ENCODE measurements at places on chromosomes 1 and 21.

DNA sequence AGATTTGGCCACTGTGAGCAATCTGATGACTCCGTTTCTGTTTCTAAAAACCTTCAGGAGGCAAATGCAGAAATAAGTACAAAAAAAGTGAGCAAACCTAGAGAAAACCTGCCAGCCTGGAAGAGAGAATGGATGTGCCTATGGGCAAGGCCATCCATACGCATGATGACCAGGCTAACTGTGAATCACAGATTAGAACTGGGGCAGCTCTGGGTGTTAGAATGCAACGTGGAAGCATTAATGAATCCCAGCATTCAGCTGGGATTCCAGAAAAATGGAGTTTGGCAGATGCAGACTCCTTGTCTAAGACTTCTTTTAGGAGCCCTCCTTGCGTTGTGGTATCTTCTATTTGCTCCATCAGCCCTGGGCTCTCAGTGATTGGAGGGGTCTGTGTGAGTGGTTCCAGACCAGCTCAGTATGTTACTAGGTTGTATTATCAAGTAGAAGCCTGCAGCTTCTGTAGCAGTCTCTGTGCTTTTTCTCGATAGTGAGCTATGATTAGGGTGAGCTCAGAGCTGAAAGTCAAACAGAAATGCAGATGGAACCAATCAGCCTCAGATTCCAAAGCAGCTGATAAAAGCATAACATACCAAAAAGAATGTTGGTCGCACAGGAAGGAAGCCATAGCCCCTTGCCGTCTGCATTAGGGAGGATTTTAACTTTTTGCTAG is 154.0 kb downstream of the PSMG1 start:
- DNase-seq: no peak

GRCh38 chr1:201466492-201466891 is 2.5 kb downstream of the PHLDA3 start:
- DNase-seq: no peak

DNA sequence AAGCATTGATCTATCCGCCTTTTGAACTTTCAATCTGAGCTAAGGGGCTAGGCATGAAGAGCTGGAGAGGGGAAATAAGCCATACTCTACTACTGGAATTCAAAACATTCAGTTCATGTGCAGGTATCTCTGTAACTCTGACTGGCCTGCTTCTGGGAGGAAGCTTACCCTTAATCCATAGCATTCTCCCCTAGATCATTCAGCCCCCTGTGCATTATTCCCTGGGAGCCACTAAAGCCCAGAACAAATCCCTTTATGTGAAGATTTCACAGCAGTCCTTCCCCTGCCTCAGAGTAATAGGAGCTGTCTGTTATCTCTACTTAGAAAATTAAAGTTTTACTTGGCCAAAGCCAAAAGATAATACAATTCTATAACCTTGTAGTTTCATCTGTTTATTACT is 300.7 kb downstream of the SEC16B start:
- DNase-seq: no peak

DNA sequence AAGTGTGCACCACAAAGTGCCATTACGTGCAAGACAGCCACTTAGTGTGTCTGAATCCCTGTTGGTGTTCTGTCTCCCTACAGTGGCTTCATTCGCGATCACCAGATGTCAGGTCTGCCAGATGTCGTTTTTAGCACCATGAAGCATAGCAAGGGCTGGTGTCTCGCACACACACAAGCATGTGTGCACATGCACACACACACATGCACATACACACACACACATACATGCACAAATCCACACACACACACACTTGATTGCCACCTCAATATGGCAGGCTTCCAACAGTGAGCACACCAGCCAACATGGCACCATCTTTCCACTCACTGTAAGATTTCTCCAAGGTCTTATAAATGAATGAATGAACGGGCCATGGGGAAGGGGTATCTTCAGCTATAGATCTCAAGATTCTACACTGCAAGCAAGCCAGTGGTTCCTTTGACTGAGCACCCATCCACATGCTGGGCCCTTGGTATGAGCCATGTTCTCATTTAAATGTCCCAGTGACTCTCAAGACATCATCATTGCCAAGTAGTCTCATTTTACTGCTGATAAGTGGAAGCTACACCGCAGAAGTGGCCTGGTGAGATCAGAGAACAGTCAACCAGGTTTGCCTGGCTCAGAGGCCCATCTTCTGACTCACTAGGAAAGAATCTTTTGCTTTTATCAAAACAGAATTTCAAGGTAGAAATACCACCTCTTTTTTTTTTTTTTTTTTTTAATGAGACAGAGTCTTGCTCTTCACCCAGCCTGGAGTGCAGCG is 84.9 kb downstream of the SIM2 start:
- DNase-seq: no peak

DNA sequence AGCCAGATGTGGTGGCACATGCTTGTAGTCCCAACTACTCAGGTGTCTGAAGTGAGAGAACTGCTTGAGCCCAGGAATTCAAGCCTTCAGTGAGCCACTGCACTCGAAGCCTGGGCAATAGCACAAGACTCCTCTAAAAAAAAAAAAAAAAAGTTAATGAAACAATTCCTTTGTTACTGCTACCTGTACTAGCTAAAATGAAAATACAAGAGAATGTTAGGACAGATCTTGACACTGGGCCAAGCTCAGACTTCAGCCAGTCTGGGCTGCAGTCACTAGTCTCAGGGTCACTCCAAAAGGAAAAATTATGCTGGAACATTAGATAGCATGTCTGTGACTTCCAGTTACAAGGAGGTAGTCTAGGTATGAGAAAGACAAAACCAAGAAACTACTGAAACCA is 56.5 kb downstream of the TRIM33 start:
- DNase-seq: no peak

DNA sequence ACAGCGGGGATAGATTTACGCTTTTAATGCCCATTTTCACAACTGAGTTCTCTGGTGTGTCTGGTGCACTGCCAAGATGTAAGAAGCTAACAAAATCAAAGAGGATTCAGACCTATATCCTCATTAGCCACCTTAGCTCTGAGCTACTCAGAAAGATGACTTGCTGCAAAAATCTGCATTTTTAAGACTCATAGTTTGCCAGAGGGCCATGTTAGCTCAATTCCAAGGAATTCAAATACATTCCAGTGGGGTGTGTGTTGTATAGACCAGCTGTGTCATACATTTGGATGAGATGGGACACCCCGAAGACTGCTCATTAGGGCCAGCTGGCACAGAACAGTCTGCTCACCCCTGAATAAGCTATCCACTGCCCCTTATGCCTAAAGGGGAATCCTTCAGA is 8.9 kb downstream of the DENND2D start:
- no peak for DNase-seq

- DNase-seq: no peak
Observed at GRCh38 chr1:87515781-87516180, 187.1 kb downstream of the LMO4 start.

GRCh38 chr1:228291906-228292608 is 84.2 kb downstream of the OBSCN start:
- no peak for DNase-seq

DNA sequence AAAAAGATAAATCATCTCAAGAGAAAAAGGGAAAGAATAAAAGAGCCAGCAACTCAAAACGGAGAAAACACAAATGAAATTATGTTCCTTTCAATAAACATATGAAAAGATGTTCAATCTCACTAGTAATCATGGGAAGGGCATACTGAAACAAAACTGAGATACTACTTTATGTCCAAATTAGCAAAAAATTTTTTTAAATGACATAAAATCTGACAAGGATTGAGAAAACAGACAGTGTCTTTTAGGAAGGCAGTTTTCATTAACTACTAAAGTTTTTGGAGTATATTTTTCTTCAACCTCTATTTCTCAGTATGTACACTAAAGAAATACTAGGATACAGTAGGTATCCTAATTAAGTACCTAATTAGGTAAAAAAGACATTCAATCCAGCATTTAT is 73.3 kb downstream of the ARID4B start:
- no peak for DNase-seq

DNA sequence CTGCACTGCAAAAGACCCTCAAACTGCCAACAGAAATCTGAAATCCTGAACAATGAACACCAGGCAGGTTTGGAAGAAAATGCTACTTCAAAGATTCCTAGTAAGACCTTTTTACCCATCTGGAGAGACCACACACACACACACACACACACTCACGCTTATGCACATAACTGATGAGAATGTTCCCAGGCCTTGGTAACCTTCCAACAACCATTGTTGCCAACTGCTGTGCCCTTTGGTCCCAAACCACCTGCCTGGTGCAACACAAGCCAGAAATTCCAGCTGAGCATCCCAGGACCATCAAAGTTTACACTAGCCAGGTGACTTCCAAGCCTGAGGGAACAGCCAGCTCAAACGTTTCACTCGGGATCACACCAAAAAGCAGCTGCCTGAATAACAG is 56.9 kb downstream of the SEC16B start:
- DNase-seq: no peak

GRCh38 chr1:50098591-50099021 is 10.1 kb upstream of the ELAVL4 start:
- no peak for DNase-seq

- DNase-seq: no peak
Observed at GRCh38 chr1:4526747-4527146, 127.7 kb upstream of the AJAP1 start.

DNA sequence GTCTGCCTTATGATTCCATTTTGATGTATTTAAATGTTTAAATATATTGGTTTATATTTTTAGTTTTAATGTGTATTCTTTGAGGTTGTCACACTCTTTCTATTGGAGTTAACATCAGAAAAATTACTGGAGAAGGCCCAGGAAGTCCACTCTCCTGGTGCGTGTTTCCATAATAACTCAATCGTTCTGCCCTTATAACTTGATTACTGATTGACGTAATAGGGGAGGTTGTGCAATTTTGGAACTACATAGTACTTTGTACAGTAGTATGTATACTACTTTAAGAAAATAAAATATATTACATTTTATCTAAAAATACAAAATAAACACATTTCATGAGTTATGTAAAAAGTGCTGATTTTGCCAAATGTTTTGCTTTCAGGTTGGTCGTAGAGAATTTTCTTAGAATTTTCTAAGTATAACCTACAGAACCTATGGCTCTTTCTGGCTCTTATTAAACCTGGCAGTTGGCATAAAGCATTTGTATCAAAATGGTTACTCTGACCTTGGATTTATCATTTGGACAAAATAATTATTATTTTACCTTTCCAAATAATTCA is 5.7 kb downstream of the PLA2G4A start:
- no peak for DNase-seq

DNA sequence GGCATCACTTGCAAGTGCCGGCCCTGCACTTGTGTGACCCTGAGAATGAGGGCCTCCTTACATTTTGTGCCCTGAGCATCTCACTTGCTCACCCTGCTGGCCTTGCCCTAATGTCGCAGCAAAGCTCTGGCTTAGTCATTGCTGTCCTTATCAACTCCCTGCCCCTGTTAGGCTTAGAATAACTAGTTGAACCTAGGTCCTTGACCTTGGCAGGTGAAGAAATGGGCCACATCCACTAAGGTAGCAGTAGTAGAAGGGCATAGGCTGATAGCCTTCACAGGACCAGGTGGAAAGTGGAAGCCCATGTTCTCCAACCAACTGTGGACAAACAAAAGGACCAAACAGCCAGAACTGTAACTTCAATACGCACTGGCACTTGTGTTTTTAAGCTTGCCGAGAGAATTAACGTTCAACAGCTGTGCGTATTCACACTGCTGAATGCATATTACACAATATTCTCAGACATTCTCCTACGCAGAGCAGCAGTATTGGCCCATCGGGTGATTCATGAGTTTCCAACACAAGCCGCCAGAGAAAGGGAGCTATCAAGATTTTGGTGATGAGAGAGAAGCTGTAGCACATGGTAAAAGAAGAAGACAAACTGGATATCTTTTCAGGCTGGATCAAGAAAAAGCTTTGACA is 27.7 kb upstream of the PTGFRN start:
- DNase-seq: no peak

- DNase-seq: no peak
Observed at GRCh38 chr1:14674030-14674429, 75.5 kb downstream of the KAZN start.

- no peak for DNase-seq
Observed at GRCh38 chr21:29640080-29640508, 299.7 kb downstream of the GRIK1 start.

DNA sequence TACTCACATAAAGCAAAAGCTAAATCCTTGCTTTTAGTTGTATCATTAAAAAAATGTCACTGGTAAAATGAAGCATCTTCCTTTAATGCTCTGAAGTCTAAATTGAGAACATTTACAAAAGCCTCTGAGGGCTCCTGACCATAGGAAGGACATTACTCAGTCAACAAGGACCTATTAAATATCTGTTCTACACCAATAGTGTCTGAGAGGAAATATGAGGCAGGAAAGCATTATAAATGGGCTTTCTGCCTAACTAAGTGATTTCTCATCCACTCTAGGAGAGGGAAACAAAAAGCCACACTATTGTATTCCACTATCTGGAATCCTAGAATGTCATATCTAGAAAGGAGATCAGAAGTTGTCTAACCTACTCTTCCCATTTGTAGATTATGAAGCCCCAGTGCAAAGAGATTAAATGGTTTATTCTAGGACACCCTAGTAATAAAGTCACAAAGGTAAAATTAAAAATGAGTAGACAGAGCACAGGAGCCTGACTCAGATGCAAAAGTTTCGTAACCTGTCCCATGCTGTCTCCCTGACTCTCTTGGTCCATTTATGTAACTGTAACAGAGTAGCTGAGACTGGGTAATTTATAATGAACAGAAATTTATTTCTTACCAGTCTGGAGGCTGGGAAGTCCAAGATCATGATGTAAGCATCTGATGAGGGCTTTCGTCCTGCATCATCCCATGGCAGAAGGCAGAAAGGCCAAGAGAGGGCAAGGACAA is 17.6 kb downstream of the RGS1 start:
- DNase-seq: no peak

DNA sequence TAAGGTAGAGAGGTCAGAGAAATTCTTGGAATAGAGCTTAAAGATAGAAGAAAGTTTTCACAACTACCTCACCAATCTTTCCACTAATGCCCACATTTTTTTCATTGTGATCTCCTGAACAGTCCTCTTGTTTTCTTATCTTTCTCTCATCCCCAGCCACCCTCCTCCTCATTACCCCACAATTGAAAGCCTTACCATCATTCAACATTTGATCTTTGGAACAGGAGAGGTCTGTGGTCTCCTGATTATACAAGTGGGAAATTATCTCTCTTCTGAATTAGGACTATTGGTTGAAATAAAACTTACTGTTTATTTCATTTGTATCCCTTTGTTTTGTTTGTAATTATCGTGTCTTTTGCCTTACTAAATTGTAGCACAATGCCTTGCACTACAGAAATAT is 29.6 kb downstream of the DNAH14 start:
- DNase-seq: no peak

GRCh38 chr1:206655471-206655882 is 20.1 kb downstream of the DYRK3 start:
- DNase-seq: no peak

GRCh38 chr1:100953960-100954730 is 58.3 kb downstream of the SLC30A7 start:
- no peak for DNase-seq

- DNase-seq: no peak
Observed at GRCh38 chr1:34696230-34696629, 58.6 kb upstream of the GJB5 start.

GRCh38 chr1:113675302-113675701 is 84.0 kb downstream of the PHTF1 start:
- no peak for DNase-seq

GRCh38 chr1:36771240-36771639 is 263.1 kb downstream of the GRIK3 start:
- DNase-seq: no peak
